Fibroblast of the conjunctiva (primary cell): ENCODE measurements at places on chromosomes 6 and 20.

DNA sequence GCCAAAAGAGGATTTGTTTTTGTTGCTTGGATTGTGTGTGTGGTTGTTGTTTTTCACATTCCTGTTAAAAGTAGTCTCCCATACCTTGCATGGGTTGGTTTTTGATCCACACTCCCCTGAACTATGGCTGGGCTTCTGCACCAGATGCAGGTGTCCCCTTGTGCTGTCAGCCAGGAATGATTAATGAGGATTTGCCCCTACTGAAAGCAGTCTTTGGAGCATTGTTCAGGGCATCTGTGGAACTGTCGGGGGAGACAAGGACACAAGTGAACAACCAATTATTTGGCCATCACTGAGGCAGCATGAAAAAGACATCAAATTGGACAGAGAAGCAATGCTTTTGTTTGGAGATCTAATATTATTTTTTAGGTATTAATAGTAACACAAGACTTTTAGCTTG lies 373.2 kb upstream of the MMS22L start:
- DNase-seq: no peak

DNA sequence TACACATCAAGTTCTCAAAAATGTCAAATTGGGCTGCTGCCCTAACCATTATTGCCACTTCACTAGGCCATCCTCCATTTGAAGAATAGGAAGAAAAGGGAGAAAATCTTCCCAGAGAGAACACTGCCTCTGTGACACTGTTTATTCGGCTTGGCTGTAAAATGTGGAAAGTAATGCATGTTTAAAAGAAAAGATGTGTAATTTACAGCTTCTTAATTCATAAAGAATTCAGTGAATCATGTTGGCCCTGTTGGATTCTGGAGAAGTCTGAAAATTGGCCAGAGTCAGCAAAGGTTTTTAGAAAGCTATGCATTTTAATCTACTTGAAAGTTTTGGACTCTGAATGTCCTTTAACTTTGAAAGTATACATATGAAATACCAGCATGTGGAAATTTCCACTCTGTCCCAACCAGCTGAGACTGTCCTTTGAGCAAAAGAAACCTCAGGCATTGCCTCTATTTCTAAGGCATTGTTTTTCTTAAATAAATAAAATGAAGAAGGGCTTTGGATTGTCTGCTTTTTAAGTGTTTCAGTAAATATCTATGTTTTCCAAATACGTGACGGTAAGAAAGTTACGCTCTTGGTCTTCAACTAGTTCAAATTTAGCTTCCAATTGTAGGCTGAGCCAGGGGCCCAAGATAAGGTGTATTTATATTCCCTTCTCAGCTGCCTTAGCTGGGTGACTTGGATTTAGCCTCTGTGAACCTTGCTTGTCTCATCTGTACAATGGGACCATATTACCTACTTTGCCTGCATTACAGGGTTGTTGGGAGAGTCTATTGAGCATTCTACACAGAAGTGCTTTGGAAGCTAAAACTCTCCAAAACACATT lies 222.2 kb downstream of the UST start:
- DNase-seq: no peak

GRCh38 chr6:170134471-170135440 lies 156.1 kb downstream of the DLL1 start:
- no peak for DNase-seq

DNA sequence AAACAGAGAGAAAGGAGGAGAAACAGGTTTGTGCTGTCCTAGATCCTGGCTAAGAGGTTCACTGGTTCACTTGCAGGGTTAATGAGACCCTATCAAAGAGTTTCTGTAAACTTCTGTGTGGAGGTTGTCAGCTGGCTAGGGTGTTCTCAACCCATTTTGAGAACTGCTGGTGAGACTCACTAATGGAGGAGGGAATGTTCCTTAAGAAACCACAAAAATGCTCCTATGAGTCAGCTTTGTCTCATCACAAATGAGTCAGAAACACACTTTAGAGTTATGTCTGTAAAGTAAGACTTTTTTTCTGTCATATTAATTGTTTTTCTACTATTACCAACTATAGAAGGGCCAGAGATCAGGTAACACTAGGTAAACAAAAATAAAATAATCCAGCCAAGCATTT lies 884.4 kb downstream of the PHF3 start:
- DNase-seq: peak; percentile 87

GRCh38 chr6:6003621-6004366 lies 2.9 kb downstream of the NRN1 start:
- DNase-seq: no peak

GRCh38 chr6:90044182-90044832 lies 150.0 kb downstream of the GJA10 start:
- no peak for DNase-seq

DNA sequence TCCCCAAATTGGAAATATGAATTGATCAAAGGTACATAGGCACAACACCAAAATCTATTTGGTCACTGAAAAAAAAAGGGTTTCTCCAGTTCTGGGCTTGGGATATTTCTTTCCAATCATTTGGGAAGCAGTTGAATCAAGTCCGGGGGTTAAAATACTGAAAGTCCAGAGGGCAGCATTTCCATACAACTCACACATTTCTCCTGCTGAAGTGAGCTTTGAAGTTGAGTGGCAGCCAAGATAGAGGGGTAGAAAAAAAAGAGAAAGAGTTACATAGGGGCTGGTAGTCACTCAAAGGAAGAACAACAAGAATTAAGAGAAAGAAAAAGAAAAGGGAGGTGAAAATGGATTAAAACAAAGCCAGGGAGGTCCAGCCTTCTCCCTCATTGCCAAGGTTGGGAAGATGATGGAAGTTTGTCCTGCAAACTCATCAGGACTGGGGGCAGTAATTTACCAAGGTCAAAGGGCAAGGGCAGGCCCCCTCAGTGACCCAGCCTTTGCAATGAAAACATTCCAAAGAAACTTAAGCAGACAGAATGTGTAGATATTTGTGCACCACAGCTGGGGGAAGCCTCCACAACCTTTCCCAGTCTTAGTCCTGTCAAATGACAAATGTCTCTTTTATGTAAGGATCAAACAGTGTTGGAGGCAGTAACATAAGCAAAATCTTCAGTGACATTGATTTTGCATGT lies 525.3 kb upstream of the JARID2 start:
- no peak for DNase-seq

GRCh38 chr6:67362976-67363375 lies 1272.1 kb upstream of the ADGRB3 start:
- DNase-seq: no peak

DNA sequence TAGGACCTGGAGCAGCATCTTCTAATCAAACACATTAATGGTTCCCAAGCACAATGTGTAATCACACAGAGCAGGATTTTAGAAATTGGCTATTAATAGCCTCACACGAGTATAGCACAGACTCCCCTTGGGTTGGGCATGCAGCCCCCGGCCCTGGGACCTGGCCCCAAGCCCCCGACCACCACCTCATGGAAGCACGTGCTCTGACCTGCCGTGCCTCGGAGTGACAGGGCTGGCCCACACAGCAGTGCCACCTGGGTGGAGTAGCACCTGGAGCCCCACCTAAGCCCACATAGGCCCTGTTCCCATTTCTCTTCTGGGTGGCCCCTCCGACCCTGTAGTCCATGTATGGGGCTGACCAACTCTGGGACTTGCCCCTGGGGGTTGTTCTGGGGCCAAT lies 171.8 kb downstream of the TTLL2 start:
- no peak for DNase-seq

GRCh38 chr6:33692078-33692759 lies 19.3 kb downstream of the UQCC2 start:
- DNase-seq: no peak

DNA sequence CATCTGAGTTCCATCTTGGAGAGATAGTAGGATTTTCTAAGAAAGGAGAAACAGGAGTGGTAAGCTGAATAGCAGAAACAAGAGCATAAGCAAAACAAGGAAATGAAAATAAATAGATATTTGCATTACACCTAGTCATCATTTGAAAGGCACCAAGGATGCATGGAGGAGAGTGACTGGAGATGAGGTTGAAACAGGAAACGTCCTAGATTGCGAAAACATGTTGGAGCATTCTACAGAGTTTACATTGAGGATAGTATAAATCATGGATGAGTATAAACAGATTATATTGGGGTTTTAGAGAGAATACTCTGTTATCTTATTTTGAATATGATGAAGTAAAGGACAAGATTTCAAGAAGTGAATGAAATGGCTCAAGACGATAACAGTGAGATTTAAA lies 507.3 kb downstream of the EYS start:
- no peak for DNase-seq

DNA sequence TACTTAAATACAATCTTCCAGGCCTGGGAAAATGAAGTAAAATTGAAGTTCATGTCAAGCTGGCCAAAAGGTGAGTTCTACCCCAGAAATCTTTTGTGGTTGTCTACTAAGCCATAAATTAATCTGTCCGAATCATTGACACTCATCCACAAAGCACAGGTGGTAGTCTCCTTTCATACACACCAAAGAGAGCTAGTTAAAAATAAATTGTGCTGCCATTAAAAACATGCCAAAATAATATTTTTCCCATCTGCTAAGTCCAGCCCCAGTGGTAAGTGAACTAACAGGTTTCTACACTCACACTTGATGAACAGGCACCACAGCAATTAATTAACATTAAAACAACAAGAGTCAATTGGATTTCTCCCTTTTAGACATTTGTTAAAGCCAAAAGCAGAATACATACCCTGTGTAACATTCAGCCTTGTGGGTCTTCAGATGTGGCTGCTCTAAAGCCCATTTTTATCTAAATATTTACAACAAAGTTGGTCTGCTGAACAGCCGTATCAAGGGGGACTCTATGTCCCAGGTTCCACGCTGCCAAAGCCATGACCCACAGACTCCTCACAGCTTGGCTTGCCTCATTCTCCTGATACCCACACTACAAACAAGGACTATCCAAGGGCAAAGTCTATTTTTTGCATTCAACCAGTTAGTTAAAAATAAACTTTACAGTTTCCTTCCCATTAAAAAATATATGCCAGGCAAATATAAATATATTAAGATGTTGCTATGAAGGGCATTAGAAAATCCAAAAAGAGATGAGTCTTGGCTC lies 490.4 kb downstream of the BMP2 start:
- DNase-seq: no peak

GRCh38 chr20:33814238-33814712 lies 3.1 kb downstream of the CHMP4B start:
- DNase-seq: no peak

DNA sequence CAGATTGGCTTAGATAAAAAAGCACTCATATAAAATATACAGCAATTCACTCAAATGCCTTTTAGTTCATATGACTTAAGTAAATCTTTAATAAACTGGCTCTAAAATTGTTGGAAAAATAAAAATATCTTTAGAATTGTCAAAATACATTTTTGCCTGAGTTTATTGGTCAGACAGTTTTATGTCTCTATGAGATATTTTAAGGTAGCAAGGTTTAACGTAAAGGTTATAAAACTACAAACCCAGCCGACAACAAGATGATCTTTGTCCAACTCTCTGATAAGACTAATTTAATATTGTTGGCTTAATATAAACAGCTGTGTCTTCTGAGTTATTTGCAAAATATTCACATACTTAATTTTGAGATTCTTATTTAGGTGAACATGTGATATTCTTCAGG lies 39.5 kb downstream of the RNASET2 start:
- DNase-seq: no peak

GRCh38 chr6:163777716-163778115 lies 363.2 kb downstream of the QKI start:
- no peak for DNase-seq

DNA sequence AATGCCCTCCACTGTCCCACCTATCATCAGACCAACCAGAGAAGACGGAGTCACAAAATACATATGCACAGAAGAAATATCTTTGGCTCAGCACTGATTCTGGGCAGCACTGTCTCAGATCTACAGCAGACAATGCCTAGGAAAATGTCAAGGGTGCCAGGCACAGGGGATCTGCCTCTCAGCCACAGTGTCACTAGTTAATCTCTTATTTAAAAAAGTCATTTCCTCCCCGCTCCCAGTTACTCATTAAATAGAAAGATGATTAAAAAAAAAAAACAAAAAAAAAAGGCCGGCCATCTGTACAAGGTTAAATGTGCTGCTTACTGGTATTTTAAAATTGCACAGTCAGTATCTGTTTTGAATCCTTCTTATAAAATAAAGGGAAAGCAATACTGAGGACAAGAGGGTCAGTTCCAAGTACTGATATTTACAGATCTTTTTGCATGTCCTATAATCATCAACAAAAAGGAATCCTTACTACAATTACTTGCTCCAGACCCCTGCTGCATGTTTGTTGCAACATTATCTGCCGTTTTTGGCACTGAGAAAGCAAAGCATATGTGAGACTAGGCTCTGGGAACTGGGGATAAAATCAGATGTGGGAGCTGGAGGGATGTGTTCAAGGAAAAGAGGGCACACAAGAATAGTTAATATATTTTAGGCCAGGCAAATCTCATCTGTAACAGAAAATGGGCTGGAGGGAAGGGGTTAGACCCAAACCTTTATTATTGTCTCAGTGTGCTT lies 299.3 kb downstream of the KIF16B start:
- no peak for DNase-seq

- no peak for DNase-seq
Observed at GRCh38 chr6:135852746-135853145, 1.2 kb downstream of the PDE7B start.

DNA sequence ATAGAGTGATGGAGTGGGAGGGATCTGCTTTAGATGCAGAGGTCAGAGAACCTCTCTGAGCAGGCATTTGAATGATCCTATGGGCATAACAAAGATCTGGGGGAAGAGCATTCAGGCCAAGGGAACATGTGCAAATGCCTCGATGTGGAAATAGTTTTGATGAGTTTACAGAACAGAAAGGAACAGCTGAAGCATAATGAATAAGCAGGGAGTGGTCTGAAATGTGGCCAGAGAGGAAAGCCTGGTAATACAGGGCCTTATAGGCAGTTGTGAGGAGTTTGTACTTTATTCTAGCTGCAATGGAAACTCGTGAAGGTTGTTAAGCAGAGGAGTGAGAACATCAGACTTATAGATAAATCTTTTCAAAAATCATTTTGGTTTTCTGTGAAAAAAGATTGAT lies 33.0 kb upstream of the ME1 start:
- peak; percentile 2 for DNase-seq

DNA sequence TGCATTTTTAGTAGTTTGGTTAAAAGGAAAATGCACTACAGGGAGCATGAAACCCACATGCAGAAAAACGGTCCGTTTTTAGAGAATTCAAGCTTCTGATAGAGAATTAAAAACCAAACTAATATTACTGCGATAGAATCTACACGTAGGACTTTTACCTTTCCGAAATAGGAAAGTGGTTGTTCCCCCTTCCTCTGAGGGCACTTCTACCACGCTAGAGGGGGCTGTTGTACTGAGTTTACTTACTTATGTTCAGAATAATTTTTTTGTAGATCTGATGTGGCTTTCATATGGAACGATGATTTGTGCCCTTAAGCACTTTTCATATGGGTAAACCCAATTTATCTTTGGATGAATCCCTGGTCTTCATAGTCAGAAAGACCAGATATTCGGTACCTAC lies 264.3 kb upstream of the PLN start:
- DNase-seq: peak; percentile 55
